ENCODE measurements at places on chromosomes 12 and 14.

DNA sequence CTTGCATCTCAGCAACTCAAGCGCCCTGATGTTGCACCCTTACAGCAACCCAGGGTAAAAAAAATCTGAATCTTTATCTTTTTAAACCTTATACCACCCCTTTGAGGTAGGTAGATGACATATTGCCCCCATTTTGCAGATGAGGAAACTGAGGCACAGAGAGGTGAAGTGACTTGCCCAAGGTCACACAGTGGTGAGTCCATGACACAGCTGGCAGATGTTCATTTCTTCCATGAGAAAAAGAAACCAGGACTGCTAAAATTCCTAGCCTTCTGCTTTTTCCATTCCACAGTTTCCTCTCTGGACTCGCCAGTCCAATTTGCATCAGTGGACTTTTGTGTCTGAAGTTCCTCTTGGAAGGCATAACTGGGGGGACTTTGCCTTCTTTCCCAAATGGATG lies 79.3 kb downstream of the IGF1 start:
- no peak for DNase-seq

DNA sequence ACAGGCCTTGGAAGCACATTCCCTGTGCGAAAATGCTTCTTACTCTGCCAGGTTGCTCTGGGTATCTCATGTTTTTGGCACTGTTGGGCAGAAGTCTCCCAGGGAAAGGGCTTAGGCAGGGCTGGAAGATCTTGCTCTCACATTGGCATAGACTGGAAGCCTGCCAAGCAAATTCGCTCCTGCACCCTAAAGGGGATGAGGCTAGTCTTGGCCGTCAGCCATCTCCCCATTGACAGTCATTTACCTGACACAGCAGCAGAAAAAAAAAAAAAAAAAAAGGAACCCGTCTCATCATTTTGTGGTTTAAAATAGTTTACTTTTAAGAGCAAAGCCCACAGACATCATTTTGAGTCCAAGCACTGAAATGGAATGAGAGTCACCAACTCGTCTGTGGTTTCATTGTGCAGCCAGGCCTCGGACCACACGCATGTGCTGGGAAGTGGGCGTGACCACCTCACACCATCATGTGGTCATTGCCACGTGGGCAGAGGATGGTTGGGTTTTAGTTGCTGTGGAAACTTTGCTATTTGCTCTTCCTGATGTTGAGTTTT lies 84.8 kb downstream of the NRXN3 start:
- no peak for DNase-seq

DNA sequence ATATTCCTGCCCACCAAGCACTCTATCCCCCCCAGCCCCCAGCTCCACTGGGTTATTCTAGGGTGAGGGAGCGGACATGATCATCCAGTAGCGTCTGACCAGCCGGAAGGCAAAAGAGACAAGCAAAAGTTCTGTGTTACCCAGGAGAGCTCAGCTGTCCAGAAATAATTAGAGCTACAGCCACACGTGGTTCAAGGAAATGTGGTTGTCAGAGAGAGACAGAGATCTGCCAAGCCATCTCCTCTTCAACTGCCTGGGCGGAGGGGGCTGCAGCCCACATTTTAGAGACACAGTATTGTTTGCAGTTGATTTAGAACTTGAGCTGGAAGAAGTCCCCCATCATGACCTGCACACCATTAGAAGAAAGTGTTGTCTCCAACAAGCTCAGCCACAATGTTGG lies 30.4 kb downstream of the DAO start:
- no peak for DNase-seq

DNA sequence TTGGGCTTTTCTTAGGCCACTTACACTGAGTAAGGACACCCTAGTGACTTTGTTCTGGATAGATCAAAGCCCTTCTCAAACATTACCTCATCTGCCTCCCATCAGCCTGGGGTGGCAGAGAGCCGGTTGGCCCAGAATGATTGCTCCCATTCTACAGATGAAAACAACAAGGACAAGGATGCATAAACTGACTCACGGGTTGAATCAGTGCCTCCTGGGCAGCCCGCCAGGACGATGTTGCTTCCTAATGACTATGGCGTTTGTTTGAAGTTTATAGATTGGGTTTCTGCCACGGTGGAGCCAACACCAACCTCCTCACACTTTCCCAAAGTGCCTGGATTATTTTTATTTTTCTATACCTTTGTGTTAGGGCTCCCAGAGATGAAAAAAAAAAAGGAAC lies 3.6 kb upstream of the VRK1 start:
- no peak for DNase-seq

DNA sequence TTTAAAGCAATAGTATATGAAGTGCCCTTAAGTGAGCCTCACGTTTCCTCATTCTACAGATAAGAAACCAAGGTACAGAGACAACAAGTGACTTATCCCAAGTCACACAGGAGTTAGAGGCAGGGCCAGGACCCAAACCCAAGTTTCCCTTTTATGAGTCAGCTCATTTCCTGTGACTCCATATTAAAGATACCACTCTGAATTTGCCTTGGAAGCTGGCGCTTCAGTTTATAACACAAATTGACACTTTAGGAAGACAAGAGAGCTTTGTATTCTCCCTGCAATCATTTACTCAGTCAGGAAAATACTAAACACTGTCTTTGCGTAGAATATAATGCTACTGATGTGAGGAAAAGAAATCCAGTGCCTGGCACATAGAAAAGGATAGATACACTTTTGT lies 43.2 kb downstream of the MYBPC1 start:
- DNase-seq = no peak

DNA sequence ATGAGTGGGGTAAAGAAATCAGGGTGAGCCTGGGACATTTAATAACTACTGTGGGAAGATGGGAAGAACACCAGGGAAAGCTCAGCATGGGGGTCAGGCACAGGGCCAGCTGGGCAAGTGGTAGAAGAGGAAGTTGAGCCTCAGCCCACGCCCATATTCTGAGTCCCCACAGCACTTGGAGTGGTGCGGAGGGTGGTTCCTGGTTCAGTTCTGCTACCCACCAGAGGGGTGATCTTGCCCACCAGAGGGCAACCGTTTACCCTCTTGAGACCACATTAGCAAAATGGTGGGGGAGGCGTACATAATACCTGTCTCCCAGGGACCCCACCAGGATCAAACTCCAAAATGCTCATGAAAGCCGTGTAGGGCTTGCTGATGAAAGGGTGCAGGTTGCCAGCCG lies 16.8 kb upstream of the ANKRD33 start:
- no peak for DNase-seq

DNA sequence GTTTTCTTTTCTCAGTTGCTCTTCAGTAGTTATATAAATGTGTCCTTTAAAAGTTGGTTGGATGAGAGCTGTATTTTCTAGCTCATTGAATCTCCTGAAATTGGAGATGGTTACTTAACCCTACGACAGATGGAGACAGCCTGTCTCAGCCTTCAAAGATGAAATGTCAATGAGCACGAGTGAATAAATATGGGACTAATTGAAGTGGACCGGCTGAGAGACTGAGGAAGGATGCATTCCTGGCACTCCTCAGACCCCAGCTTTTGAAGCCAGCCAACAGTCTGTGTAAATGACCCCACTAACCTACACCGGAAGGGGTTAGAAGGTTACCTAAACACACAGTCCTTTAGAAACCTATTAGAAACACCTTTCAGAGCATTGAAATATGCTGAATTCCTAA lies 46.6 kb downstream of the PDZRN4 start:
- DNase-seq = no peak

GRCh38 chr14:72688990-72689671 lies 204.8 kb downstream of the DPF3 start:
- no peak for DNase-seq

DNA sequence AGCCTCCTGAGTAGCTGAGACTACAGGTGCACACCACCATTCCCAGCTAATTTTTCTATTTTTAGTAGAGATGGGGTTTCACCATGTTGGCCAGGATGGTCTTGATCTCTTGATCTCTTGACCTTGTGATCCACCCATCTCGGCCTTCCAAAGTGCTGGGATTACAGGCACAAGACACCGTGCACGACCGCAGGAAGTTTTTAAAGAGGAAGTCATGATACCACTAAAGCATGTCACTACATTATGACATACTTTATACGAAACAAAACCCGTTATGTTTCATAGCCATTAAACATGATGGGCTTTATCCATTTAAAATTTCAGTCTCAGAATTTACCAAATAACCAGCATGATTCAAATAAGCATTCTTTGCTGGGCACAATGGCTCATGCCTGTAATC lies 83.8 kb upstream of the DUSP6 start:
- DNase-seq = no peak

GRCh38 chr12:34405286-34406227 lies 383.3 kb downstream of the ALG10 start:
- peak; percentile 1 for DNase-seq
